ENCODE measurements at places on chromosomes 3 and 15.

DNA sequence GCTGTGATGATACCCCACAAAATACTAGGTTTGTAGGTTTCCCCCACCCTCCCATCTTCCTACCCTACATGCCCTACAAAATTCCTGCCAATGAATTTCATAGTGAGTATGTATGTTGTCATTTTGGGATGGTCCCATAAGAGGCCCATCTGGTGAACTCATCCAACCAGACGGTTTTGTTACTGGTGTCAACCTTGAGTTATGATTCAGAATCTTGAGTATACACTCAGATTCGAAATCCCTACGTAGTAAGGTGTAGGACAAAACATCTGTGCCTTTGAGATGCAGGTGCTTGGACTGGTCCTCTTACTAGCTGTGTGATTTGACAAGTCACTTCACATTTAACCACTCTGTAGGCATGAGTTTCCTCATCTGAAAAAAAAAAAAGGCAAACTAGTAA lies 3.6 kb downstream of the SIAH2 start:
- no peak for DNase-seq

DNA sequence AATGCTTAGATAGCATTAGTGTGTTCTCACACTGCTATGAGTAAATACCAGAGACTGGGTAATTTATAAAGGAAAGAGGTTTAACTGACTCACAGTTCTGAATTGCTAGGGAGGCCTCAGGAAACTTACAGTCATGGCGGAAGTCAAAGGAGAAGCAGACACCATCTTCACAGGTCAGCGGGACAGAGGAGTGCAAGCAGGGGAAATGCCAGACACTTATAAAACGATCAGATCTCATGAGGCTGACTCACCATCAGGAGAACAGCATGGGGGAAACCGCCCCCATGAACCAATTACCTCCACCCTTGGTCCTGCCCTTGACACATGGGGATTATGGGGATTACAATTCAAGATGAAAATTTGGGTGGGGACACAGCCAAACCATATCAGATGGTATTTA lies 381.5 kb upstream of the DPPA4 start:
- no peak for DNase-seq

- DNase-seq = no peak
Observed at GRCh38 chr3:59133311-59133710, 83.5 kb upstream of the CFAP20DC start.

DNA sequence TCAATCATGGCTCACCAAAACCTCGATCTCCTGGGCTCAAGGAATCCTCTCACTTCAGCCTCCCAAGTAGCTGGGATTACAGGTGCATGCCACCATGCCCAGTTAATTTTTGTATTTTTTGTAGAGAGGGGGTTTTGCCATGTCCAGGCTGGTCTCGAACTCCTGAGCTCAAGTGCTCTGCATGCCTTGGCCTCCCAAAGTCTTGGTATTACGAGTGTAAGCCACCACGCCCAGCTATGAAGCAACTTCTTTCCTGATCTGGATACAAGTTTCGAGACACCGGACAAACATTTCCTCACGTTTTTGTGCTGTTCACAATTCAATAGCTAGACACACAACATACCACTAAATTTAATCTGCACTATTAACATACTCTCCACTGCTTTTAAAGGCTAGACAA lies 3.4 kb upstream of the SYNM start:
- no peak for DNase-seq

- DNase-seq = no peak
Observed at GRCh38 chr15:80785335-80785734, 6.2 kb downstream of the CEMIP start.

GRCh38 chr15:83928392-83928734 lies 274.4 kb downstream of the ADAMTSL3 start:
- DNase-seq = no peak

Data from stimulated activated CD8-positive, alpha-beta memory T cell treated with anti-CD3 and anti-CD28 coated beads, Interleukin-15, amount 100 ng/mL, for 4 hours (primary cell).